ENCODE measurements at places on chromosomes 7 and 10.

DNA sequence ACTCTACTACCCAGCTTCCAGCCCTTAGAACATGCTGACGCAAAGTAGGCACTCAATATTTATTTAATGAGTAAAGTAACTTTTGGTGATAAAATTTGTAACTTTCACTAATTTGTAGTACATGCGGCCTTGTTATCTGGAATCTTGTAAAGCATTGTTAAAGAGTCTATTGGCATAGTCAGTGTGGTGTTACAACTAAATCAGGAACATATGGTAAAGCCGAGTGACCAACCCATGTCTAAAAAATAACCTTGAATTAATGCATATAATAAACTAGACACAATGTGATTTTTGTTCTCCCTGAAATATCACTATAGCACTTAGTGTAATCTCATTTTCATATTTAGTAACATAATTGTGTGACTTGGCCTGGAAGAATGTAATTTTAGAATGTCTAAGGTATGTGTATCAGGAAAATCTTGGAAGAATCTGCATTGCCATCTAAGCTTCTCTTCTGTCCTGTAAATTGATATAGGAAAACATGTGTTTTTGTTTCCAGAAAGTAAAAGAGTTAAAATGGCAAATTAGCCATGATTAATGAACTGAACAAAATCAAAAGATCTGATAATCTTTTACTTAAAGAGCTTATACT, 256.7 kb upstream of the GNAI1 start:
- DNase-seq, result no peak

GRCh38 chr10:71725998-71726579, 6.5 kb upstream of the C10orf105 start:
- DNase-seq, result no peak

DNA sequence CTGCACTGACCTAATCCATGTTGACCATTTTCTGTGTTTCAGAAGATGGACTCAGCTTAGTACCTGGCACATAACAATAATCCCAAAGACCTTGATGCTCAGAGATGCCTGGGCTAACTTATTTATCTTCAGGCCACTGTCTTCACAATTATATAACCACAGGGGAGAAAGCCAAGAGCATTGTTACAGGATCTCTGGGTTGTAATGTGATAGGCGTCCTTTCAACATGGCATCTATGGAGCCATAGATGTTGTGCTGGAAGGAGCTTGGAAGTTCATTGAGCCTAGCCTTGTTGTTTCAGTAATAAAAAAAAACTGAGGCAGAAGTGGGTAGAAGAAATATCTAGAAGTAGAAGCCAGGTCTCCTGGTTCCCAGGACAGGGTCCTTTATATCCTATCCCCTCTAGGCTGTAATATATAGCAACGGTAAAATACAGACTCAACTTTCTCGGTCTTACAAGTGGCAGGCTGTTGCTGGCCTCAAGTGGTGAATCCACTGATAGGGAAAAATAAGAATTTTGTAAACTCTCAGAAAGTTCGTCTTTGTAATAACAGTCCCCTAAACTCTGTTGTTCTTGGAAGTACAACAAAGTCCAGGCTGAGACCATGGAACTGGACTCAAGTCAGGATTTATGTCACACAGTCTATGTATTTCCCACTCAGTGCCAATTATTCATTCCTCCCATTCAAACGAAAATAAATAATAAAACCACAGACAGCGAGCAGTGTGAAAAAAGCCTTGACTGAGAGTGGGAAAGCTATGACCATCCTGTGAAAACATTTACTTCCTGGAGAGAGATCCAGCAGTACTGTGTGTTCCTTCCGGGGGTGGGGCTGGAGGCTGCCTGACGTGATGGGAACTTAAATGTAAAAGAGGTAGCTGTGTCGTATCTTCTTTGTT, 277.6 kb downstream of the REEP3 start:
- DNase-seq, result no peak

DNA sequence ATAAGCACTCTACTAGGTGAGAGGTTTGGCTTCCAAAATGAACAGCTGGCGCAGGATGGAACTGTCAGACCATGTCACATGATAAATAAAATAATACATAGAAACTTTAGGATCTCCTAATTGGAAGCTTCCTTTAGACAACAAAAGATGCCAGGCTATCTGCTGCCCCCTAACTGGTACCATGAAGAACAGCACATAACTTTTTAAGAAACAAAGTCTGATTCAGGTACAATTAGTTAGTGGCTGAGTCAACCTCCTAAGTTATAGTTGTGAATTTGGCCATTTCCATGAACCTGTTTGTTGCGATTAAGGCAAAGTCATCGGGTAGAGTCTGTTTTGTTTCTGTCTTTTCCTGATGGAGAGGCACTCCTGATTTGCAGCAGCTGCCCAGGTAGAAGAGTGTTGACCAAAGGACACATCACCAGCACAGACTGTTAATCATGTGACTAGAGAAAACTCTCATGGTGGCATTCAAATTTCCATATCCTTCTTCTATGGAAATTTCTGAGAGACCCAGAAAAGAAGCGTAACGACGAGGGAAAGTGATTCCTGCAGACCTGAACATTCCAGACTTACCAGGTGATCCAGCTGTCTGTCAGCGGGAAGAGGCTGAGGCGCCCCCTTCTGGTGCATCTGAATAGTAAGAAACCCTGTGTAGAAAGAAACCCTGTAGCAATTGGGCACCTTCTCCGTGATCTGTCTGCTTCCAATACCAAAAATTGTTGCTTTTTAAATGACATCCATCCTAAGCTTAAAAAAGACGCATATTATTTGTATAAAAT, 8.6 kb upstream of the INHBA start:
- DNase-seq, result no peak

DNA sequence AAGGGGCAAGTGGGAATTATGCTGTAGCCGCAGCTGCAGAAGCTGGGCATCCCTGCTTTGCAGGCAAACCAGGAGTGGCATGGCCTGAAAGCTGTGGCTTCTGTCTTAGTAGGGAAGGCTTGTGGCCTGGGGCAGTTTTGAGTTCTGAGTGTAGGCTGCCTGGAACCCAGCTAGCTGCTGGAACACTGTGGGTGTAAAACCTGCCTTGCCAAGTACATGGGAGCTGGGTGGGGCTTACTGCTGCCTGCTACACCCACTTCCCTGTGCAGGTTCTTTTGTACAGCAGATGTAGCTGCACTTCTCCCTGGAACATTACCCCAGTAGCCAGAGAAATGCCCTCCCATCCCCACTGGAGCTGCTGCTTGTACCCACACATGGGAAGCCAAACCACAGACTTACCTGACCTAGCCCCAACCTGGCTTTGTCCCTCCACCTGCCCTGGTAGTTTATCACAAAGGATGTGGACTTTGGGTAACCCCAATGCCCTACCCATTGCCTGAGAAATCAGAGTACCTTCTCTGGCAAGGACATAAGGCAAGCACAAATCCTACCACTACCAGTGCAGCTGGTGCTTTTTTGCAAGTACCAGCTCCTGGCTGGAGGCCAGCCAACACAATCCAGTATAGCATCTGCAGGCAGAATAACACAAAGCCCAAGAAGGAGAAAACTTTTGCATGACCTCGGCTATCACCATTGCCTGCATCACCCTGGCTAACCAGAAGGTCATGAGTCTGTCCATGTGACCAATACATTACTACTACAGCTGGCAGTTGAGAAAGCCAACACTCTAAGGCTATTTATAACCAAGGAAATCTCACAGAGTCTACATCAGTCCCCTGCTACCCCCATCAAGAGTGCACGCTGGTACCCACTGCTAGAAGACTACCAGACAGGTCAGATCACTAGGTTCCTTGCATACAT, 26.5 kb upstream of the PPP1R3A start:
- no peak for DNase-seq

DNA sequence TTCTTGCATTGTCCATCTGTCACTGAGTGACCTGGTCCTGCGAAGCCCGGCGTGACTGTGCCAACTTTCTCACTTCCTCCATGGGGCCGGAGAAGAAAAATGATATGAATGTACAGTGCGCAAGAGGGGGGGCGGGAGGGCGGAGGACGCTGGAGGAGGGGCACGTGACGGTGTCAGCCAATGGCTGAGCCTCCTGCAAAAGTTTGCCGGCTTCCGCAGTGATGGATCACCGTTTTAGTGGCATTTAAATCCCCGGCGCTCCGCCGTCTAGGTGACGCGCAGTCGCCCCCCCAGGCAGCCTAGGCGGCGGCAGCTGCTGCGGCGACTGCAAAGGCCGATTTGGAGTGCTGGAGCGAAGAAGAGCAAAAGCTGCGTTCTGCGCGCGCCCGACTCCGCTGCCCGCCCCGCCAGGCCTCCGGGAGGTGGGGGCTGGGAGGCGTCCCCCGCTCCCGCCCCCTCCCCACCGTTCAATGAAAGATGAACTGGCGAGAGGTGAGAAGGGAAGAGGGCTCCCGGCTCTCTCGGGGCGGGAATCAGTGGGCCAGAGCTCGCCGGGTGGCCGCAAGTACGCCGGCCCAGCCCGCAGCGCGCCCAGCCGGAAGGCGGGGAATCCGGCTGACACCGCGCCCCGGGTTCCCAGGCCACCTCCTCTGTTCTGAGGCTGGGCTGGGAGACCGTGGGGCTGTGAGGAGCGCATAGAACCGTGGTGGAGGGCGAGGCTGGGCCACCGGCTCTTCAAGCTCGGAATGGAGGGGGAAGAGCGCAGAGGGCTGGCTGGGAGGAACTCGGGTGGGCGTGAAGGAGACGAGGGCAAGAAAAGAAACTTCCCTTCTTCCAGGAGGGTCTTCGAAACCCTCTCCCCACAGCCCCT, at the start of gene HOXA1:
Gene HOXA1 (minus strand): TSS at position 104 of the 871 bp plus-strand sequence. CDS start 88 bp downstream, at position 16.
- peak; percentile 24 for DNase-seq

GRCh38 chr10:32963096-32963495, 5.1 kb upstream of the ITGB1 start:
- no peak for DNase-seq

DNA sequence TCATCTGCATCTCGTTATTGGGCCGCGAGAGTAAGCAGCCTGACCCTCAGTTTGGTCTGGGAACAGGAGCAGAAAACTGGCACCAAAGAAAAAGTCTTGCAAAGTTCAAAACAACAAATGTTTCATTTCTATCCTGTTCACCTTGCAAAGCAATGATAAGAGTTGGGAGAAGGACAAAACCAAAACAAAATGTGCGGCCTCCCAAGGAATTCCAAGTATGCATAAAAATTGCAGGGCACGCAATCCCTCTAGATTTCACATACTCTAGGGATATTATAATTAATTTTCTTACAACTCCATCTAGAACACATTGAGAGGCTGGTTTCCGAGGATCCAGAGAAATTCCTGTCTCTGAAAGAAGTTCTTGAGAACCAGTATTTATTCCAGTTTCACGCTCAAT, 20.1 kb downstream of the CHUK start:
- DNase-seq, result no peak

- DNase-seq, result no peak
These were observed 196.2 kb downstream of the PLXNA4 start for GRCh38 chr7:132380059-132380458.

DNA sequence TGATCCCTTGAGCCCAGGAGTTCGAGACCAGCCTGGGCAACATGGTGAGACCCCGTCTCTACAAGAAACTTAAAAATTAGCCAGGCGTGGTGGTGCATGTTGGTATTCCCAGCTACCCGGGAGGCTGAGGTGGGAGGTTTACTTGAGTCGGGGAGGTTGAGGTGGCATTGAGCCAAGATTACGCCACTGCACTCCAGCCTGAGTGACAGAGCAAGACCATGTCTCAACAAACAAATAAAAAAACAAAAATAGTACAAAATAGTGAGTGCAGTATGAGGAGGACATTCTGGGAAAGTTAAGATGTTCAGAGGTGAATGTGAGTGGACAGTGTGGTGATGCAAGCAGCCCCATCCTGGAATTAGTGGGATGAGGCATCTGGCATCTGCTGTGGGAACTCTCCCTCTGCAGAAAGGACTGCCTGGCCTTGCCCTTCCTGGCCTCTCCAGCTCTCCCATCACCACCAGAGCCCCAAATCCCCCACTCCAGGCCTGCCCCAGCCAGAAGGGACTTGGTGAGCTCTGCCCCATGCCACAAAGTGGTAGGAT, 96.6 kb upstream of the PARD3 start:
- DNase-seq, result no peak

All from activated T-helper 1 cell treated with anti-CD3 and anti-CD28 coated beads, Interleukin-2, amount 50 U/mL, for 16 hours (primary cell).